ENCODE measurements at places on chromosomes 5 and 9. TPM values are rescaled to one million over a fixed set of nuclear protein-coding genes. Genes with fewer than 3 reads are reported as not detected.

SHOC1 gene
- total RNA-seq: 0.07 TPM

GCNT4 gene
- total RNA-seq: 2.3 TPM

SLC25A48 gene
- total RNA-seq: not detected

FSTL4 gene
- total RNA-seq: not detected

OR1J4 gene
- not detected for total RNA-seq

SLC34A1 gene
- not detected for total RNA-seq

TXNDC8 gene
- total RNA-seq: not detected

WWC1 gene
- total RNA-seq: 94.5 TPM

IRX2 gene
- total RNA-seq: 17.2 TPM

INSYN2B gene
- 1.7 TPM for total RNA-seq

- DNase-seq: no peak
Measured at GRCh38 chr9:38103340-38103739, 34.3 kb upstream of the SHB start.

- no peak for DNase-seq
Measured at GRCh38 chr5:33944543-33945132, 8.5 kb downstream of the RXFP3 start.

DNA sequence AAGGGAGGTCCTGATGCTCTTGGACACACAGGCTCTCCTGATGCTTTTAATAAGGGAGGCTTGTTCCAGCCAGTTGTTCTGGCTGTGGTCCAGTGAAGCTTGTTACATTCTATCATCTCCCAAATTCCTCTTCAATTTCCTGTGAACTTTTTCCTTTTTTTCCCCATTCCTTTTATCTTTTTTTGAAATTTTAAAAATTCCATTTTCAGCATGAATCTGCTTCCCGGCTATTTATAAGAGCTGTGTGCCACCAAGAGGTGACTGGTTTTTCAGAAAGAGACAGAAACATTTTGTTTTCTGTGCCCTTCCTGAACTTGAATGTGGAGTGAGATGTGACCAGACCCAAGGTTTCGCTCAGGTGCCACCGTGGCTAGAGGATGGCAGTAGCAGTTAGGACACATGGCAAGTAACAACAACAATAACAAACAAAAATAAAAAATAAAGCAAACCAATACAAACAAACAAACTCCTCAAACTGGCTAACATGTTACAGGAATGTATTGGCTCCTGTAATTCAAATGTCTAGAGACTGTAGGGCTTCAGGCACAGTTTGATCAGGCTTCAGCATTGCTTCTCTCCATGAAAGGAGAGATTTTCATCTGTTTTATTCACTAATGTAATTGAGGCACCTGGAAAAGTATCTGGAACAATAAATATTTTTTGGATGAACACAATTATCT is 121.1 kb downstream of the BOD1 start:
- DNase-seq: no peak

DNA sequence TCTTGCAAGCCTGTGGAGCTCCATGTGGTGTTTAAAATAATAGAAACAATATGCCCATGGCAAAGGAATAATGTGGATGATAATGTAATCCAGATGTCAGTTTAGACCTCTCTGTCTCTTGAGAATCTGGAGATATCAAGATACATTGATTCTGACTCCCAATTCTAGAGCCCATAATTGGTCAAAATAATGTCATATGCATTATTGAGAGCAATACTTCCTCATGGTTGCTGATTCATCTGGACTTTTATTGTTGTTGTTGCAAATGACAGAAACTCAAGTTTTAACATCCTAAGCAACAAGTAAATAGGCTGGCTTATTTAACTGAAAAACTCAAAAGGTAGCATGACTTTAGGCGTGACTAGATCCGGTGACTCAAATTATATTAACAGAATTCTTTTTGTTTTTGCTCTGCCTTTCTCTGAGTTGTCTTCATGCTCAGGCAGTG is 152.1 kb downstream of the PCSK1 start:
- DNase-seq: no peak

- DNase-seq: no peak
Measured at GRCh38 chr5:81638471-81638870, 112.4 kb downstream of the SSBP2 start.

DNA sequence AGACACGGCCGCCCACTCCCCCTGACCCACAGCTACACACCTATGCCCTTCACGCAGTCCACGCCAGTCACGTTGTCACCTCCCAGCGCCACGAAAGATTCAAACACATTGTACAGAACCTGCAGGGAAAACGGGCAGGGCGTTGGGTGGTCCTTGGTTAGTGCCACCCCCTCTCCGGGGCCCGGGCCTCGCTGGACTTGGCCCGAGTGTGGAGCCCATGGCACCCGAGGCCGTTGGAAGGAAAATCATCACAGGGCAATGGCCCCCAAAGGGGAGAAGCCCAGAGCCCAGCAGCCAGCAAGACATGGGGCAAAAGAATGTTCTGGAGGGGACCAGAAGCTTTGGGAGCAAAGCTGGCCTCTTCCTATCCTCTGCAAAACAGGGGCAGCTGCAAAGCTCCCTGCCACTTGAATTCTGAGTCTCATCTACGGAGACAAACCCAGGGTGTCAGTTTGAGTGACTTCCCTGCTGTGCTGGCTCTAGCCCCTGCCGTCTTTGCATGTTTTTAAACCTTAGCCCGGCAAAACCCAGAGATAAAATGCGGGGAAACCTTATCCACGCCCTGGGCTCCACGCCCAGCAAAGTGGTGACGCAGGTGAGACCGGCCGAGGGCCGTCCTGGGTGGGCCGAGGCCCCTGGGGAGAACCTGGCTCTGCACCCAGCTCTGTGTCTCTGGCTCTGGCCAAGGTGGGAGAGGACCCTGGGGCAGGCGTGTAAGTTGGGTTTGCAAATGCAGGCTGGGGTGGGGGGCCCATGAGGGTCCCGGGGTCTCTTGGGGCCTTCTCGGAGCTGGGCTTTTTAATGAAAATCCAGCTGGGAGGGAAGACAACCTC is 38.9 kb downstream of the SLC9A3 start:
- DNase-seq: no peak

DNA sequence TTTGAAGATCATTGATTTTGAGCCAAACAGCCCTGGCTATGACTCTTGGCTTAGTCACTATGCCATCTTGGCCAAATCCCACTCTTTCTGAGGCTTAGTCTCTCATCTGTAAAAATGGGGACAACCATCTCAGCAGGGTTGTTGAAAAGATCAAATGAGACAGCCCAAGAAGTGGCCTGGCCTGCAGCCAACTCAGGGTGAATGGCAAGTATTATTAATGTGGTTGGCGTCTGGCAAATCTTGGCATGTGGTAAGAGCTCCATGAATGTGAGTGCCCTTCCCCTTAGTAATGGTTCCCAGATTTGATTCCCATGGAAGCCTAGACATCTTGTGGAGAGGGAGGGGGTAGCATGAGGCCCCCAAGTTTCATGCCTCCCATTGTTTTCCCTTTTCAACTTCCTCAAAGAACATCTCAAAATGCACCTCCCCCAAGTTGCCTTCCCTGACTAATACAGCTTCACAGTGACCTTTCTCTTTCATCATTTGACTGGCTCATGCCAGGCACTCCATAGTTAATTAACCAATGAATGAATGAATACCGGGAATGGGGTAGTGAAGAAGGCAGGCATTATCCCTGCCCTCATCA is 11.8 kb upstream of the TGFBI start:
- peak; percentile 96 for DNase-seq

- DNase-seq: no peak
Measured at GRCh38 chr9:87792831-87793288, 66.9 kb downstream of the CTSL start.

- no peak for DNase-seq
Measured at GRCh38 chr9:71614409-71615010, 153.8 kb downstream of the CEMIP2 start.

Data from epithelial cell of proximal tubule (primary cell).